ENCODE measurements at places on chromosomes 5 and 9. TPM values are rescaled to one million over a fixed set of nuclear protein-coding genes. Genes with fewer than 3 reads are reported as not detected.

Gene CCL21
- 18.5 TPM for total RNA-seq

- ATAC-seq: no peak
These were observed 499.1 kb downstream of the DMAC1 start for GRCh38 chr9:7300484-7300883.

Gene IFNA21
- not detected for total RNA-seq

GRCh38 chr5:110738503-110738811, 350 bp upstream of the SLC25A46 start:
- ATAC-seq: peak; percentile 74

Gene HSPB3
- total RNA-seq: not detected

DNA sequence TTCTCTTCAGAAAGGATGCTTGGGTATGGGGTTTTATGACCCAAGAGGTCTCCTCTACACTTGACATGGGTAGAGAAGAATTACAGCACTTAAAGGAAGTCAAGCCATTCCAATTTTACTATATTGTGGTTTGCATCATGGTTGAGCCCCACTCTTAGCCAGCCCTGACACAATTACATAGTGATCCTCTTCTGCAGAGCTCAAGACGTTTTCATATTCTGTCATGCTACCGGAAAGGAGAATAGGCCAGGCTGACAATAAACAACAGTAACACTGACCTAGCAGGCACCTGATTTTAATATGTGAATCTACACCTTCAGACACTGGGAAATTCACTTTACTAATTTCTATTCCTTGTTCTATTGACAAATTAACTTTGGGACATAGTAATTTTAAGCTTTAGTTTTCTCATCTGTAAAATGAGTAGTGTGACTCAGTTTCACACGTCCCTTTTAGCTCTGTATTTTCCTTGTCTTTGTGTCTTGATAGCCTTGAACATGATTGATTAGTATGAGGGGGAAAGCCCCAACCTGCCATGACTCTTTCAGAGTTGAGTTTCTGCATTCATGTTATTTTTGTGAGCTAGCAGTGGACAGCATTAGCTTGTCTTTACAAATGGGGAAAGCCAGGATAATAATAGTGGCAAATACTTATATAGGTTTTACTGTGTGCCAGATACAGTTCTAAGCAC, 83.8 kb downstream of the SV2C start:
- no peak for ATAC-seq

GRCh38 chr5:180717989-180718388, 21.9 kb downstream of the OR2Y1 start:
- ATAC-seq: no peak

Gene PITX1
- total RNA-seq: 689 TPM

Gene PTPN3
- total RNA-seq: 11.0 TPM

Gene CCDC180
- 0.72 TPM for total RNA-seq

DNA sequence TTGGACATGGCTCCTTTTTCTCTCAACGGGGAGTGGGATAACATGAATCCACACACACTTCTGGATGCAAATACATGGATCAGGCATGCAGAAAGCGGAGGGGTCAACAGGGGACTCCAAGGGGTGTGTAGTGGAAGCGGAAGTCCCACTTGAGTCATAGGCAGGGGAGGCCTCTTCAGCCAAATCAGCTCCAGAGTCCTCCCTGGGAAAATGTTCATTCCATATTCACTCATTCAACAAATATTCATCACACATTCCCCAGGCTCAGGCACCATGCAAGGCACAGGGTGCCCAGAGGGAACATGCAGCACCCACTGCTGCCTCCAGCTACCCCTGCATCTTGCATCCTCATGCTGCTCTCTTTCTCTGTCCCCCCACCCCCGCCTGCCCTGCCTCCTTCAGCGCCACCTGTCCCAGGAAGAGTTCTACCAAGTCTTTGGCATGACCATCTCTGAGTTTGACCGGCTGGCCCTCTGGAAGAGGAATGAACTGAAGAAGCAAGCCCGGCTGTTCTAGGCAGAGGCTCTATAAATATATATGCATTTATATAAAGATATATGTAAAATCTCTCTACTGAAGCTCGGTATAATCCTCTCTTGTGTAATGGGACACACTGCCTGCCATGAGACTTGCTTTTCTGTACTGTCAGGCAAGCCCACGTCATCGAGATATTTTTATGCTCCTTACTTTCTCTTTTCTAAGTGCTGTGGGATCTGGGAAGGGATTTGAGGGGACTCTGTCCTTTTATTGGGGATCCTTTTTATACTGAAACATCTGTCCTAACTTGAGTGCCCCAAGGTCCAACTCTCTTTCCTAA, 13.6 kb upstream of the AFAP1L1 start:
- ATAC-seq: no peak

Gene SLF1
- 5.0 TPM for total RNA-seq

- peak; percentile 7 for ATAC-seq
These were observed 1.4 kb upstream of the LARP1 start for GRCh38 chr5:154753792-154754191.

Gene CREBRF
- 6.5 TPM for total RNA-seq

DNA sequence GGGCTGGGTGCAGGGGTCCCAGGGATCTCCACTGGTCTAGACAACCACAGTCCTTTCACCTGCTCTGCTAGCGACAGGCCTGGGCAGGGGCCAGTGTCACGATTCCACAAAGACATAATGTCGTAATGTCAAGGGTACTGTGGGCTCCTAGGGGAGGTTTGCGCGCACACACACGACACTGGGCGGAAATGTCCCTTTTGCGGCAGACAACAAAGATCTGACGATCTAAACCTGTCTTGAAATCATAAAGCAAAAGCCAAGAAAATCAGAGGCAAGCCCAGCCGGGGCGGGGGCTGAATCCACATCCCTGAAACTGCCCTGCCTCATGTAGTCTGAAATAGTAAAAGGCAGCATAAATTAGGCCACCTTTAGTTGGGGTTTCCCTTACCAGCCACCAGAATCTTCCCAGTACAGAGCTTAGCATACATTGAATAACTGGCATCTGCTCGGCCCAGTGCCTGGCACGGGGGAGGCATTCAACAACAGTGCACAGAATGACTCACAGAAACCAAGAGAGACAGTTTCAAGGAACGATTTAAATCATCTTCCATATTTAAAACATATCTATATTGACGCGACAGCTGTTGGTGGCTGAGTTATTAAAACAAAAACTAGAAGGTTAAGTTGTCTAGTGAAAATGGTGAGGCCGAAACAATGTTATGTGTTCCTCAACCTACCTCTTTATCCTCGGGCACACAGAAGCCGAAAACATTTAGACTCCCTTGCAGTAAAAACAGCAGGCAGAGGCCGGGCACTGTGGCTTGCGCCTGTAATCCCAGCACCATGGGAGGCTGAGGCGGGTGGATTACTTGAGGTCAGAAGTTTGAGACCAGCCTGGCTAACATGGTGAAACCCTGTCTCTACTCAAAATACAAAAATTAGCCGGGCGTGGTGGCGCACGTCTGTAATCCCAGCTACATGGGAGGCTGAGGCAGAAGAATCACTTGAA, 151.0 kb downstream of the MYO10 start:
- ATAC-seq: peak; percentile 32

Gene PPWD1
- total RNA-seq: 16.6 TPM

GRCh38 chr9:102237094-102237493, 498.6 kb upstream of the GRIN3A start:
- no peak for ATAC-seq

DNA sequence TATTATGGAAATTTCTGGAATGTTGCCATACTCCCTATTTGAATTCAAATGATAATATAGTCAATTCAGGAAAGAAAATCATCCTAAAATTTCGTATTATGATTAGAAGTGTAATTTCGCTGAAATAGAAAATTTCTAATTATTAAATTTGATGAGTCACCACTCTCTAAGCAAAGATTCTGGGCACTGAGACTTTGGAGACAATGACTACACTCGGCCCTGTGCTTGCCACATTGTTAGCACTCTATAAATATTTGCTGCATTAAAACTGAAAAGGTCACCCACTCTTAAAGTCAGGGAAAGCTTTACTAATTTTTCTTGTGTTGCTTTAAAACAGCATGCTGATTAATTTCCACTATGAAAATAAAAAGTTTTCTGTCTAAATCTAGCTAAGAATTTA, 240.3 kb downstream of the TLE4 start:
- ATAC-seq: no peak

DNA sequence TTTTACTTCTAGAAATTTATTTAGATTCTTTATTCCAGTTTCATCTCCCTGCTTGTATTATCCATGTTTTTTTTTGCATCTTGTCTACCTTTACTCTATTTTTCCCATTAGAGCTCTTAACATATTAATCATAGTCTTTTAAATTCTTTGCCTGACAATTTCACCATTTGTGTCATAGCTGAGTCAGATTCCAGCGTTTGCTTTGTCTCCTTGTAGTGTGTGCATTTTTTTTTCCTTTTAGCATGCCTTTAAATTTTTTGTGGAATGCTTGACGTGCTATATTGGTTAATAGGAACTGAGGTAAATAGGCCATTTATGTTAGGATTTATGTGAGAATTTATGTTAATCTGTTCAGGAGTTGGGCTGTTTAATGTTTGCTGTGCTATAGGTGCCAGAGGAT, 41.8 kb upstream of the NFIL3 start:
- ATAC-seq: no peak

Gene FLT4
- 1.9 TPM for total RNA-seq

GRCh38 chr5:14268738-14269137, 125.6 kb downstream of the TRIO start:
- no peak for ATAC-seq

Gene TAF11L5
- not detected for total RNA-seq

GRCh38 chr9:129145841-129146292, 32.2 kb downstream of the IER5L start:
- ATAC-seq: no peak

DNA sequence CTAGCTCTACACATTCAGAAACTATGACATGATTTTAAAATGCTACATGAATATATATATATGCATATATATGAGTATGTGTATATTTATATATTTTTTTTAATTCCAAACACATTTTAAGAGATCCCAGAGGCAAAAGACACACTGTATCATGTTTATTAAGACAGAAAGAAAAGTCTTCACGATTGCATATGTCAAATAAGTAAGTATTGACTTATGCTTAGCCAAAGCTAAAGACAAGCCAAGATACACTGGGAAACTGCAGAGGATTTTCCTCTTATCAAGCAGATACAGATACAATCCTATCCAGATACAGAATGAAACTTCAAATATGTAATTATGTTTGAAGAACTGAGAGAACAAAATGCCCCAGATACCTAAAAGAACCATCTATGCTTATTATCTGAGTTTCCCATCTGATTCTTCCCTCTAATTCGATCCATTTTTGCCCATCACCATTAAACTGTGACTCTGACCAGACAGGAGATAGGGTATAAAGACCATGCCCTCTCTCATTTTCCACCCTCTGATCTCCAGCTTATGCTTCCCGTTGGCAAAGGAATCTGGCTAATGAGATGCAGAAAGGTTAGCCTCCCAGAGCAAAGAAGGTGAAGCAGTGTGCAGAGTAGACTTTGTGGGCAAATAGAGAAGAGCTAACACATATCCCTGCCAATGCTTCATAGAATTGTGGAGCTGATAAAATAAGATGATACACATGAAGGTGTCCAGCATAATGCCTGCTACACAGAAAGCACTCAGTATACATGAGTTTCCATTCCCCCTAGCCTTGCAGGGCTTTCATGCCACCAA, 131.0 kb upstream of the TARS1 start:
- no peak for ATAC-seq

Gene CDH12
- not detected for total RNA-seq

- ATAC-seq: no peak
These were observed 124.3 kb downstream of the TLR4 start for GRCh38 chr9:117828466-117828865.

GRCh38 chr5:176716320-176716719, 69.0 kb downstream of the TSPAN17 start:
- ATAC-seq: no peak

- no peak for ATAC-seq
These were observed 80.7 kb downstream of the PRRT1B start for GRCh38 chr9:131625790-131626670.

DNA sequence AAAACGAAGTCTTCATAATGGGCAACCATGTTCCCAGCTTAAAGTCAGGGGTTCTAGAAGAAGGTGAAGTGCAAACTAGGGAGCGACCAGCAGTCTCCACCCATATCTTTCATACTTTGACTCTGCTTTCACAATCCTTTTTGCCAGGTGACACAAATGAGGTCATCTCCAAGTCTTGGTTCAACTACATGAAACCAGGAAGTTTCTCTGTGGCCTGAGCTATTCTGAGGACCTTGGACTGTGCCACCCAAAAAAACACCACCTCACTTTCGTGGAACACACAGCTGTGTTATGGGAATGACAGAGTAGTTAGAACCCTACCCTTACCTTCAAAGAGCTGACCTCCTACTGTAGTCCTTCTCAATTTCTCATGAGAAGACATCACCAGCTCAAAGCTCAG, 309.2 kb downstream of the AGTPBP1 start:
- peak; percentile 75 for ATAC-seq

Gene SIGMAR1
- total RNA-seq: 56.3 TPM

DNA sequence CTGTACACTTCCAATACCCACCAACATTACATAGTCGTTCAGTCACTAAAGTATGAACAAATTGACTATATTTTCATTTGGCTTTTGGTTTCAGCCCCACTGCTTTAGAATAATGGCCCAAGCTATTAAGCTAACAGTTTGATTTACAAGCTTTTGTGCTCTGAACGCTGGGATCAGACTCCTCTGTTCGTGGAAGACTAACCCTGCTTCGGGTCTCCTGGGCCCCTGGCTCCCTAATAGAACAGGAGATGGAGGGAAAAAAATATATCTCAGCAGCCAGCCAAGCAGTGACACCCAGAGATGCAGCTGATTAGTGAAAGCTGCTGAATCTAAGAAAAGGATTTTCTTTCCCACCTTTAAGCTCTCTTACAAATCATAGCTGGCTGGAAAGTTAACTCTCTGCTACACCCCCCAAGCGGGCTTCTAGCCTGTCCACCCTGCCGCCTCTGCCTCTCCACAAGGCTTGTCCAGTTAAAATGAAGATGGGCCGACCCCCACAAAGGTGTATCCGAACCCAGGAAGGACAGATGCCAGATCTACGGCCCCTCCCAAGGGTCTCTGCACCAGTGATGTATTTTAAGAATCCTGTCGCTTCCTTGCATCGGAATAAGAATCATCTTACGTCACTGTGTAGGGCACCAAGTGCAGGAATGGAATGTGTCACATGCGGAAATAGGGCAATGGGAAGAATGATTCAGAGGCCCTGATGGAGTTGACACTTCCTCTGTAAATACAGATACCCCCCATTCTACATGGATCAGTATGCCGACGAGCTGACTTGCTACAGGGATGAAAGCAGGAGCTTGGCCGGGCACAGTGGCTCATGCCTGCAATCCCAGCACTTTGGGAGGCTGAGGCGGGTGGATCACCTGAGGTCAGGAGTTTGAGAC, 33.4 kb upstream of the BARHL1 start:
- no peak for ATAC-seq

GRCh38 chr5:117794847-117795246, 1193.5 kb downstream of the DTWD2 start:
- ATAC-seq: no peak

- ATAC-seq: no peak
These were observed 594.7 kb upstream of the WWC1 start for GRCh38 chr5:167696558-167697314.

Gene SIL1
- total RNA-seq: 29.3 TPM

Gene LHX2
- not detected for total RNA-seq

GRCh38 chr5:132423438-132423898, 54.0 kb downstream of the SLC22A5 start:
- no peak for ATAC-seq

- no peak for ATAC-seq
These were observed 92.7 kb upstream of the CACNA1B start for GRCh38 chr9:137784641-137785513.

Gene PTBP3
- 165 TPM for total RNA-seq

Gene LRRC14B
- total RNA-seq: not detected

Gene SLC4A9
- 0.08 TPM for total RNA-seq

GRCh38 chr9:127178686-127179632, 56.5 kb upstream of the ANGPTL2 start:
- ATAC-seq: no peak

All from esophagus mucosa (tissue), 1 donor.